Activated CD8-positive, alpha-beta memory T cell treated with anti-CD3 and anti-CD28 coated beads, Interleukin-2, amount 10 ng/mL, durations not matched to agents 7 days and 5 days (primary cell): ENCODE measurements at places on chromosomes 1 and 21. TPM values are rescaled to one million over a fixed set of nuclear protein-coding genes. Genes with fewer than 3 reads are reported as not detected.

- no peak for DNase-seq
Observed at GRCh38 chr1:21149855-21150432, 26.8 kb downstream of the EIF4G3 start.

GRCh38 chr1:67158401-67158800 is 7.9 kb upstream of the IL23R start:
- no peak for DNase-seq

DNA sequence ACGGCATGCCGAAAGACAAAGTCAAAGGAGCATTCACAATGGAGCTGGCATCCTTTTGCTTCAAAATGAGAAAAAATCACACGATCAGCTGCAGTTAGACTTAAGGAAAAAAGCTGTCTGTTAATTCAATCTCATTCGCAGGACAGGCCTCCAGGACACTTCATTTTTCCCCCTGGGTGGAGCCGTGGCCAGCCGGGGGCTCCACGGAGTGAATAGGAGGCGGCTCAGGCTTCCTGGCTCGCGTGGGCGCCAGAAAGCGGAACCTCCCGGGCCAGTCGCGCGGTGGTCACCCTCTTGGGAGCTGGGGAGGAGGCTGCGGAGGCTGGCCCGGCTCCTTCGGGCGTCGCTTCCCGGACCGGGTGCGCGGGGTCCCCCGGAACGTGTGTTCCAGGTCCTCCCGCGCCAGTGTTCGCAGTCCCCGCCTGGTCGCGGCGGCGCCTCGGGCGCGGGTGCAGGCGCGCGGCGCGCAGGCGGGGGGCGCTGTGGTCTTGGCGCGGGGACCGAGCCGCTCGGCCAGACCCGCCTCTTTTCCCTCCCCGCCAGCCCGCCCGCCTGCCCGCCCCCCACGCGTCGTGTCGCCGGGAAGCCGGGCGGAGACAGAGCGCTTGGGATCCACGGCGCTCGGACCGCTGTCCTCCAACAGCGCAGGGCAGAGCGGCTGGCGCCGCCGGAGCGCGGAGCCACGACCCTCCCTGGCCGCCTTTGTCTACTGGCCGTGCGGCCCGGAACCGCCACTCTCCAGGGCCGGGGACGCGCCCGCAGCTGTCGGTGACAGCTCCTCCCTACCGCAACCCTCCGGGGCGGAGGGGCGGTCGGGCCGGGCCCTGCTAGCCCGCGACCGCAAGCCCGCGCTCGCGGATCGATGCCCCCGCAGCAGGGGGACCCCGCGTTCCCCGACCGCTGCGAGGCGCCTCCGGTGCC is at the start of gene RHOU:
TSS of gene RHOU (plus strand) at position 599 of the 921 bp plus-strand sequence. CDS start at position 863, 264 bp downstream.
- DNase-seq: peak; percentile 72

DNA sequence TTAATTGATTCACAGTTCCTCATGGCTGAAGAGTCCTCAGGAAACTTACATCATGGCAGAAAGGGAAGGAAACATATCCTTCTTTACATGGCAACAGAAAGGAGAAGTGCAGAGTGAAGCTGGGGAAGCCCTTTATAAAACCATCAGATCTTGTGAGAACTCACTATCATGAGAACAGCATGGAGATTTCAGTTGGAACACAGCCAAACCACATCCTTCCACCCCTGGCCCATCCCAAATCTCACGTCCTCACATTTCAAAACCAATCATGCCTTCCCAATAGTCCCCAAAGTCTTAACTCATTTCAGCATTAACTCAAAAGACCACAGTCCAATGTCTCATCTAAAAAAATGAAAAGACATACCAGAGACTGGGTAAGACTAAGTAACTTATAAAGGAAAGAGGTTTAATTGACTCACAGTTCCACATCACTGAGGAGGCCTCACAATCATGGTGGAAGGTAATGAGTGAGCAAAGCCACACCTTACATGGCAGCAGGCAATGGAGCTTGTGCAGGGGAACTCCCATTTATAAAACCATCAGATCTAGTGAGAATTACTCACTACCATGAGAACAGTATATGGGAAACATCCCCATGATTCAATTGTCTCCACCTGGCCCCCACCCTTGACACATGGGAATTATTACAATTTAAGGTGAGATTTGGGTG is 105.2 kb downstream of the MRPL39 start:
- DNase-seq: peak; percentile 55

DNA sequence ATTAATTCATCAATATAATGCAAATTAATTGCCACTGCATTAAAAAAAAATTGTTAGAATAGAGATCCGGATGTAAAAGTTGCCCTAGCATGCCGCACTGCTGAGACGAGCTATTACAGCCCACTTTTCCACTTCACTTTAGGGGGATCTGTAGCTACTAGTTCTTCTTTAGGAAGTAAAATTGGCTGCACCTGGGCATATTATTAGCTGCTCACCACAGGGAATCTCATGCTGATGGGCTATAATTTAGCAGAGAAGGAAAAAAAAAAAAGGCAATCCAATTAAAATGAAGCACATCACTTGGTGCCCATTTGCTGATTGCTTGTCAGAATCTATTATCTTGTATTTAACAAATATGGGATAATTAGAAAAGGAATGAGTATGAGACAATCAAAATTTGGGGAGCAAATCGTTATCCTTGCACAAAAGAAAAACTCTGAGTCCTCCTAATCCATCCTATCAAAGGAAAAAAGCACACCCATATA is 233.4 kb downstream of the DSCAM start:
- no peak for DNase-seq

The OR10Z1 gene
- not detected for total RNA-seq

GRCh38 chr21:44444286-44444931 is 10.9 kb upstream of the LRRC3 start:
- DNase-seq: no peak

GRCh38 chr1:10228528-10228927 is 18.2 kb downstream of the KIF1B start:
- DNase-seq: no peak

DNA sequence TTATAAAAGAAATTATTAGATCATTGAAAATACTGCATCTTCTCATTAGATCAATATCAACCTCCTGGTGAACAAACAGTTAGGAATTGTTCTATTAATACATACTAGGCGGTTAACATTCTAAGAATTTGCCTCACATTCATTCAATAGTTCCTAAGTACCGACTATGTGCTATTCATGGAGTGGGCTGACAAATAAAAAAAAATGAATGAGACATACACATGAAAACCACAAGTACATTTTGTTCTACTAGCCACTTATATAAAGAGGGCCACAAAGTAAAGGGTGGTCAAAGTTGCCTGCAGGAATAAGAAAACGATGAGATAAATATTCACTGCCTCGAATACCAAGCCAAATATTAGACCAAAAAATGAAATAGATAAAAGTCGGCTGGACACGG is 294.4 kb downstream of the SDCCAG8 start:
- no peak for DNase-seq

The FCGR3B gene
- not detected for total RNA-seq

DNA sequence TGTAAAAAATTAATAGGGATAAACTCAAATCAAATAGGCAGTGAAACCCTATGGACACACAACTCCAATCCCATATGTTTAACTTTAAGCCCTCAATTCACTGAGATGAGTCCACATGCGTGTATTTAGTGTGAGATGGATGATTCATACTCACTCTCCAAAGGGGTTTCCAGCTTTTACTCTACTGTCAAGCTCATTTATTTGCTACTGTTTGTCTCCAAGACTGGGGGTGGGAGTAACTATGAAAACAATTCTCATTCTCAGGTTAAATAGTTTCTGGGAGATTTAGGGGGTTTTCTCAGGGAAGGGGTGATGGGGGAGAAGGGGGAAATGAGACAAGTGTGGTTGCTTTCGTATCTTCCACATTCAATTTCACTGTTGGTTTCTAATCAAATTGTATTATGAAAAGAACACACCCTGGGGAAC is 2.7 kb downstream of the RAB29 start:
- no peak for DNase-seq

GRCh38 chr1:232445361-232446106 is 184.4 kb downstream of the SIPA1L2 start:
- DNase-seq: no peak

DNA sequence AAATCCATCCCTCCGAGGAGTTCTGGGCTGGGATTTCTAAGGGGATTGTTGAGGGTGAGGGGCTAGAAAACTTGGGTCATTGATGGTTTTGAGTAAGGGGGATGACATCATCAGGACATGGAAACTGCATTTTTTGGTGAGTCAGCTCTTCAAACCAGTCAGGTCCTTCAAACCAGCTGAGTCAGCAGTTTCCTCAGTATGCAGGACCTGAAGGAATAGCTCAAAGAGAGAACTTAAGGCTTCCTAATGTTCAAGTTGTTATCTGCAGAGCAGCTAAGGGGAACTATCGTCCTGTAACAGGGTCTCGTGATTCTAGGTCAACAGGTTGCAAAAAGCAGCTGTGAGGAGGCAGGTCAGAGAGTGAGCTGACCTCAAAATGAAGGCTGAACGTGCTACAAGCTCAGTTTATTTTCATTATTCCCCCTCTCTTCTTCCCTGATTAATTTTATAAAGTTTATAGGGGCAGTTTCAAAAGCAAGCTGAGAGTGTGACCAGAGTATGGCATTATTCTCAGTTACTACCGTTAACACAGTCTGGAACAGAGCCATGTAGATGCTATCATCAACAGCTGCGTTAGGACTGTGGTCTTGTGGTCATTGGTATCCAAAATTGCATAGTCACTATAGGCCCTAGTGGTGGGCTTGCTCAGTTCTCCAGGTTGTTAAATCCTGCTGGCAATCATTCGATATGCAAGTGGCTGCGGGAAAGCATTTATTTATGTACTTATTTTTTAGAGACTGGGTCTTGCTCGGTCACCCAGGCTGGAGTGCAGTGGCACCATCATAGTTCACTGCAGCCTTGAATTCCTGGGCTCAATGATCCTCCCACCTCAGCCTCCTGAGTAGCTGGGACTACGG is 10.7 kb upstream of the SDC3 start:
- peak; percentile 36 for DNase-seq

DNA sequence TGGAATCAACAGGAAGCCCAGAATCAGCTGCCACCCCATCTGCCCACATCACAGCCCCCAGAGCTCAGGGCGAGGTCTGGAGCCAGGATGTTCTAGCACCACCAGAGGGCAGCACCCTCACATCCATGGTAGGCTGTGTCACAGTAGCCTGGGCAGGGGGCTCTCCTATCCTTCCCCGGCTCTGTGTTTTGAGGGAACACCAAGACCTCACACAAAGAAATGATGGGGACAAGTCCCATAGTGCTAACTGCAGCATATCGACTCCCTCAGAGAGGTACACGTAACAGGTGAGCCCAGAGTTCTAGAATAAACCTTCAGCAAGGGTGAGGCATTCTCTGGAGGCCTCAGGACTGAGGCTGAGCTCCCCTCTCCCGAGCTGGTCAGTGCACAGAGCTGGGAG is 2.3 kb upstream of the KCNC4 start:
- DNase-seq: peak; percentile 85

The DDR2 gene
- 0.16 TPM for total RNA-seq

The RHD gene
- total RNA-seq: not detected

- DNase-seq: no peak
Observed at GRCh38 chr1:37458551-37458950, 15.8 kb upstream of the ZC3H12A start.

DNA sequence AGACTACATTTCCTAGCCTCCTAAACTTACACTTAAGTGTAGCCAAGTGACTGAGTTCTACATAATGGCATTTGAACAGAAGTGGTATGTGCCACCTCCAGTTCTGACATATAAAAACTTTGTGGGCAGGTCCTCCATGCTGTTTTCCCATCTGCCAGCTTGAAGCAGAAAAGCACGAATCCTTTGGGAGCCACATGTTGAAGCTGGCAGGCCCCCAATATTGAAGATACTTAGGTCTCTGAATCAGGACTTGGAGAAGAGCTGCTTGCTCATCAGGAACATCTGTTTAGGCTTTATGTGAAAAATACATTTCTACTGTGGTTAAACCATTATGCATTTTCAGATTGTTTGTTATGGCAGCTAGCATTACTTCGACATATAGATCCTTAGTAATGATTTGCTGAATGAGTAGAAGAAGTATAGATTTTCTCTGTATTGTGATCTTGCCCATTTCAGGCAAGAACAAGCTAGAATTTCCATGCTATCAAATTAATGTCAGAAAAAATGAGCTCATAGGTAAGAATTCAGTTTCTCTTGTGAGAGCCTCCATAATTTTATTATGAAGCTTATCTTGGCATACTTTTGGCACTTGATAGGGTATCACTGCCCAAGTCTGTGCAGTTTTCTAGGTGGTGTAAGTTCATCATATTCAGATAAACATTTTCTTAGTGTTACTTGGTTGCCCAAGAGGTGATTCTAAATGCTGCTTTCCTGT is 68.4 kb downstream of the GDAP2 start:
- DNase-seq: no peak

DNA sequence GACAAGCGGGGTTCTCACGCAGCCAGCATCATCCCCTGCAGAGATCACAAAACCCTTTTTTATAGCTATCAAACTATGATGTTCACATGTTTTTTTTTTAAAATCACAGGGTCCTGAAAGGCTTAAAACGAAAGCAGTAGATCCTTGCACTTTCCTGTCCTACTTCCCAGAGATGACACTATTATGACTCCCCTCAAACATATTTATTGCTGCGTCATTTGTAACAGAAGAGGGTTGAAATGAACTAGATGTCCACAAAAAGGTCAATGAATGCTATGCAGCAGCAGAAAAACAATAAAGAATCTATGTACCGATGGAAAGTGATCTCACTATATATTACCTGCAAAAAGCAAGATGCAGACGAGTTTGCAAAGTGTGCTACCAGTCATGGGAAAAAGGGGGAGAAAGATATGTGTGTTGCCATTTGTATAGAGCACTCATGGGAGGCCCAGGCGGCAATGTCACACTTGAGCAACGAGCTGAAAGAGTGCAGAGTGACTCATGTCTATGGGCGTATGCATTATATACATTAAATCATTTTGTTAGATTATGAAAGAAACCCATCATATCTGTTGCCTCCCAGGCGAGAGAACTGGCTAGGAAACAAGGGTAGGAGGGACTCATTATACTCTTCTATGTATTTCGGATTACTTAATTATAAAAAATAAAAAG is 68.9 kb upstream of the PARP1 start:
- no peak for DNase-seq

The PCSK9 gene
- total RNA-seq: not detected

The PTPRF gene
- total RNA-seq: 0.41 TPM

DNA sequence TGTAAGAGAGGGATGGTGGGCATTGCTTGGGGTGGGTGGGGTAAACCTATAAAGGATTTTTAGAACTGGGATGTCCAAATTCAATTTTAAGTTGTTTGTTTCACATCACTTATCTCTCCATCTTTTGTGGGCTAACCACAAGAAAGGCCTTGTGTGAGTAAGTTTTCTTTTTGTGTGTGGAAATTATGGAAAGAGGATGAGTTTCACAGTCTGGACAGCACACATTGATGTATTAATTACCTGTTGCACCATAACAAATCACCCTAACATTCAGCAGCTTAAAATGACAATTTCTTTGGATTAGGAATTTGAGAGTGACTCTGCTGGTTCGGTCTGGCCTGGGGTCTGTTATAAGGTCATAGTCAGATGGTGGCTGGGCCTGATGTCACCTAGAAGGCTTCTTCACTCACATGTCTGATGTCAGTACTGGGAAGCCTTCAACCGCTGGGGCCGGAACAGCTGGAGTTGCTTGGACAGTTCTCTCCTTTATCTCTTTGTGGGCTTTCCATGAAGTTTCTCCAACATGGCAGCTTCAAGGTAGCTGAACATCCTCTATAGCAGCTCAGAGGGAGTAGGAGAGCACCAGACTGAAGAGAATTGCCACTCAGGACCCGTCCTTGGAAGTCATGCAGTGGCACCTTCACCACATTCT is 2.0 kb upstream of the COL9A2 start:
- DNase-seq: no peak

The ENAH gene
- not detected for total RNA-seq

GRCh38 chr1:83555871-83556270 is 443.1 kb downstream of the TTLL7 start:
- no peak for DNase-seq

GRCh38 chr1:156767879-156768604 is 707 bp downstream of the PRCC start:
- DNase-seq: peak; percentile 60
